ENCODE measurements at places on chromosomes 2 and 18. TPM values are rescaled to one million over a fixed set of nuclear protein-coding genes. Genes with fewer than 3 reads are reported as not detected.

DNA sequence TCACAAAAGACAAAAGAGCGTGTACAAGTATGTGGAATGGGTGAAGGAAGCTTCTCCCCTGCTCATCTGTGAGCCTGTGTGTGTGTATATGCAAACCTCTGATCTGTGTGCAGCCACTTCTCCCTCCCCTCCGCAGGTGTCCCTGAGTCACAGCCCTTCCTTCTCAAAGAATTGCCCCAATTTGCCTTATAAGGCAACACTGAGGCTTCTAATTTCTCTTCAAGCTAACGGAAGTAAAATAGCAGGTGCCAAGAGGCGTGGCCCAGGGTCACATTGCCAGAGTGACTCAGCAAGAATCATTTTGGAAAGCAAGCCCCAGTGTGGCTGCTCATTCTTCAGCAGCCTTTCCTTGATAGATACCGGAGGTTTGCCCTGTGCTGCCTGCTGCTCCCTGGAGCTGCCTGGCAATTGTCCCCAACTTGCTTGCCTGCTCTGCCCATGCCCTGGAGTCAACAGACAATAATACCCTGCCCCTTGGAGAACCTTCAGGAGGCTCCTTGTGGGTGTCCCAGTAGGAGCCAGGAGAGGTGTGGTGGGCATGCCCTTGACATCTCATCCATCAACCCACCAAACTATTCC lies 37.3 kb upstream of the BMP10 start:
- peak; percentile 81 for DNase-seq
- H3K27me3 ChIP-seq: no peaks in the 10 kb centered on the region
- H3K27ac ChIP-seq: peak overlapping the region; percentile 16
- H3K4me1 ChIP-seq: peaks cover 18% of the 10 kb centered on the region
- no peak overlapping the region for H3K4me3 ChIP-seq
- H3K36me3 ChIP-seq: no peaks in the 10 kb centered on the region

DNA sequence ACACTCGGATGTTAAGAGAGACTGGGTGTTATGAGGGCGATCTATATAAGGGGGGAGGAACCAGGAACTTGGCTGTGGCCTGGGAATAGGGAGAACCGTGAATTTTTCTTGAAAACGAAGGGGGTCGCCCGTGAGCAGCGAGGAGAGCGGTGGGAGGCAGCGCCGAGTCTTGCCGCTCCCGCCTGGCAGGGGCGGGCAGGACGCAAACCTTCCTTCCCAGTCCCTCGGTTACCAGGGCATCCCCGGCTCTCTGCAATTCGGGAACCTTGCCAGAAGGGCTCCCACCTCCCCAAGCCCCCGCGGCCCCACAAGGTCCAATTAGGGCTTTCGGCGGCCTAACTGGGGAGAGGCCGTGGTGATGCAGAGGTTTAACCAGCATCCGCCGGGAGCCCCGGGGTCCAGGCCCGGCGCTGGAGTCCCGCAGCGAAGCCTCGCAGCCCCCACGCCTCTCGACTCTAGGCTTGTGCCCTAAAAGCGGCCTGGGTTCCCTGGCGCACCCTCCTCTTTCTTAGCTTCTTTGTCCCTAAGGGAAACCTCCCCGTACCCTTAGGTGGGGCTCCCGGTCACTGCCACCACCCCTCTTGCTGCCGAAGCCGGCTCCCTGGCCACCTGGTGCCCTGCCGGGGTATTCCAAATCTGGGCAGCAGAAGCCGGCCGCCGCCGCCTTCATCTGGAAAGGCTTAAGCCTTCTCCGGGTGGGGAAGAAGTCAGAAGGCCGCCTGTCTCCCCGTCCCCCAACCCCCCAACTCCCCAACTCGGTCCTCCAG lies 680 bp upstream of the FHOD3 start:
- peaks cover 23% of the 10 kb centered on the region for H3K27me3 ChIP-seq
- H3K4me3 ChIP-seq: peak overlapping the region; percentile 72
- H3K4me1 ChIP-seq: peaks cover 24% of the 10 kb centered on the region
- peak overlapping the region; percentile 57 for H3K27ac ChIP-seq

GRCh38 chr2:8090748-8091700 lies 590.8 kb upstream of the ID2 start:
- H3K4me1 ChIP-seq: no peaks in the 10 kb centered on the region
- no peaks in the 10 kb centered on the region for H3K27me3 ChIP-seq
- no peak overlapping the region for H3K4me3 ChIP-seq
- no peaks in the 10 kb centered on the region for H3K36me3 ChIP-seq
- peak; percentile 89 for DNase-seq

CFAP65 gene
- total RNA-seq: not detected

FER1L5 gene
- not detected for total RNA-seq

ANKRD29 gene
- total RNA-seq: 1.5 TPM

ABHD1 gene
- total RNA-seq: not detected

FBLN7 gene
- total RNA-seq: 4.4 TPM

Data from suprapubic skin (tissue), 4 donors.